CD4-positive, CD25-positive, alpha-beta regulatory T cell (primary cell): ENCODE measurements at places on chromosomes 2 and 18. TPM values are rescaled to one million over a fixed set of nuclear protein-coding genes. Genes with fewer than 3 reads are reported as not detected.

GRCh38 chr18:78754311-78755043 is 225.1 kb upstream of the SALL3 start:
- no peak for DNase-seq

DNA sequence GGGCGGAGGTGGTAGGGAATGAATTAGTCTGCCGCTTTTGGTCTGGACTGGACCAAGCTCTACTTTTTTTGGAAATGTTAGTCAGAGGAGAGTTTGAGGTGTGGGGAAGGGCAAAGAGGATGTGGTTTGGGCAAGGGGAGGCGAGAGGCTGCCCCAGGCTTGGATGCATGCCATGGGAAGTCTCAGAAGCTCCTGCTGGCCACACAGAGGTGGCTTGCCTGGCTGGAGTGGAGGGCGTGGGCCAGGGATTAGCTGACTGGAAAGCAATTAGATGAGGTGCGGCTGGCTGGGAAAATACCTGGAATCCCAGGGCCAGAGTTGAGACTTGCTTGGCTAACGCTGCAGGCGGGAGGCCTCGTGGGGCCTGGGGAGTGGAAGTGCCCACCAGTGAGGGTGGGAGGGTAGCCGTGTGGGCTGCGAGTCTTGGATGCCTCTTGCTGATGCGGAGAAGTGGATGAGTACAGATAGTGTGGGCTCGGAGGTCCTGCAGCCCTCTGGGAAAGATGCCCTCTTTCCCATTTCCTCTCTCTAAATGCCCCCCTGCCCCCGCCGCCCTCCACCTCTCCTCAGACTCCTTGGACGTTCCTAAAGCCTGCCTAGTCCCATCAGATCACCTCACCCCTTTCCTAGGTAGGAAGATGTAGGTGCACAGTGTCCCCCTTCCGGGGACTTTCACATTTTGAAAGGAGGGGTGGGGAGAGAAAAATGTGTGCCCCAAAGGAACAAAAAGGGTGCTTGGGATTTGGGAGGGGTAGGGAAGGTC is 117.6 kb downstream of the SMAD7 start:
- DNase-seq: no peak

DNA sequence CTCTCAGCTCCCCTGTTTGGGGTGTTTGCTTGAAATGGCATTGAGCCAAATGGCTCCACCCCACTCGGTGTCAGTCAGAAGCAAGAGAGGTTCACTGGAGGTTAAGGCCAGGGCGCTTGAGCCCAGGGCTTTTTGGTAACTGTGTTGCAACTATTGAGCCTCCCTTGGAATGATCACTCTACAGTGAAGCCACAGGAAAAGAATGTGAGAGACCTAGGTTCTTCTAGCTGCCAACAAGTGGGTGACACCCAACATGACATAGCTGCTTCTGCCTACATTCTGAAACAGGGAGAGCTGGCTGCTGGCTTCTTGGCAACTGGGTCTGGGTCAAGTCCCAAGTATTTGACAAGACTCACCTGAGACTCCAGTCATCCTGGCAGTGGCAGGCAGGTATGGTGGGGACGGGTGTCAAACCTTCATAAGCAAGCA is 7.1 kb upstream of the GRHL1 start:
- DNase-seq: no peak

GRCh38 chr2:211093743-211094303 is 537.4 kb downstream of the CPS1 start:
- peak; percentile 7 for DNase-seq

DNA sequence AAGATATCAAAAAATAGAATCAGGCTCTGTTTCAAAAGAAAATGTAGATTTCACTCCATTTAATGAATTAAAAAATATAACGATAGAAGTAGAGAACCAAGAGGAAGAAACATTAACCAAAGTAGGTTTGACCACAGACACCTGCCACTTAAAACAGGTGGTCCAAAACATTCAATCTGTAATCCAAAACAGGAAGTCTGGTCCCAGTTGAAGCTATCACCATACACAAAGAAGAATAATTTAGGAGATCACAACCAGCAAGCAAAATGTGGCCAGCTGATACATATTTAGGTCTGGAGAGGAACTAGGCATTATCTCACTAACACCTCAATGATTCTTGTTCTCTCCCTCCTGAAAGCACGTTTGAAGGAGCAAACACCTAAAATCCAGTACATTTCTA is 73.1 kb downstream of the FTCDNL1 start:
- DNase-seq: no peak

DNA sequence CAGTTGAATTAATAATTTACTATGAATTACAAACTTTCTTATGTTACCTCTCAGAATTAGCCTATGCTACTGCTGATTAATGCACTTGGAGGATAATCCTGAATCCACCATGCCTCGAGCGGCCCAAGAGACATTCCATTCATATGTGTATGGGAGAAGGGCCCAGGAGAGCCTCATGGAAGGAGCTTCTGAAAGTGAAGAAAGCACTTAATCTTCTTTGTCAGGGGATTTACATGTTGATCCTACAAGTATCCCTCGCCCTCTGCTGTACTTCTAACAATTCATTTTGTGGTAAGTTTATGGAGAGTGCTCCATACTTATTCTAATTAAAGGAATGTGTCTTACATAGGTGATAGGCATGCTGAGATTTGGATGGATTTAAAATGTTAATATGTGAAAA is 1189.1 kb upstream of the NXPH2 start:
- DNase-seq: no peak

- no peak for DNase-seq
Measured at GRCh38 chr2:153935511-153935910, 63.8 kb downstream of the GALNT13 start.

DNA sequence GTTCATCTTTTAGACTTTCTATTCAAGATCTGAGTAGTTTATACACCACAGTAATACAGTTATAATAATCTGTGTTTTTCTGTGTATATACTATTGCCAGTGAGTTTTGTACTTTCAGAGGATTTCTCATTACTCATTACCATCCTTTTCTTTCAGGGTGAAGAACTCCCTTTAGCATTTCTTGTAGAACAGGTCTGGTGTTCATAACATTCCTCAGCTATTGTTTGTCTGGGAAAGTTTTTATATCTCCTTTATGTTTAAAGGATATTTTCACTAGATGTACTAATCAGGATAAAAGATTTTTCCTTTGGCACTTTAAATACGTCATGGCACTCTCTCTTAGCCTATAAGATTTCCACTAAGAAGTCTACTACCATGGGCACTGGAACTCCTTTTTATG is 705.5 kb downstream of the SLC4A3 start:
- no peak for DNase-seq

GRCh38 chr2:152251811-152252210 is 76.2 kb upstream of the STAM2 start:
- DNase-seq: no peak

DNA sequence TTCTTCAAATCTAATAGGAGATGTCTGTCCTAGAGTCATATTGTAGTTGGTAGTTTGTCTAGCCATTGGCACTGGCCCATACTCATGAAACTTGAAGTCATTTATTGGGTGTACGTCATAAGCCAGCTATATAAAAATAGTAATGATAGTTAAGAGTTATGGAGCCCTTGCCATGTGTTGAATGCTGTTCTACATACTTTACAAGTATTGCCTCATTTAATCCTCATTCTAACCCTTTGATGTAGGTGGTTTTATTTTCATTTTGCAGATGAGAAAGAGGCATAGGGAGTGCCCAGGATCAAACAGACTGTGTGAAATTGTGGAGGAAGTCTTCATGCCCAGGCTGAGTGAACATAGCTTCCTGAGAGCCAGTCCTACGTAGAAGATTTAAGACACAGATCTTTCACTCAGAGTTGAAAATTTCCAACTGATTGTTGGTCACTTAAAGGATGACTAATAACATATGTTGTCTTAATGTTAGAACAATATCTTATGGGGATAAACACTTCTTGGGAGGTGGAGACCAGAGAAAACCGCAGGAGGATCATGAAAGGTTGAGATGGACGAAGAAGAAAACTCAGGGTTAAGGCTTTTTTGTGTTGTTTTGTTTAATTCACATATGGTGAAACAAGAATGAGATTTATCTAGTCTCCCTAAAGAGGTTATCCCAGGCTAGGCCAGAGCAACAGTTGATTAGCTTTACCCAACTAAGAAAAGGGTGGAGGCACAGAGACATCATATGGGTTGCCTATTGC is 156.0 kb downstream of the CERS6 start:
- DNase-seq: peak; percentile 20

Gene AKAIN1
- total RNA-seq: not detected

Gene TMBIM1
- total RNA-seq: 96.4 TPM

Gene PSMA8
- 0.30 TPM for total RNA-seq

Gene DSC1
- not detected for total RNA-seq

- no peak for DNase-seq
Measured at GRCh38 chr2:74712223-74713053, 58.4 kb downstream of the SEMA4F start.
